AG09309 (cell line): ENCODE measurements at places on chromosomes 6 and 20.

GRCh38 chr20:35663516-35664465 is 909 bp downstream of the CPNE1 start:
- DNase-seq: no peak

DNA sequence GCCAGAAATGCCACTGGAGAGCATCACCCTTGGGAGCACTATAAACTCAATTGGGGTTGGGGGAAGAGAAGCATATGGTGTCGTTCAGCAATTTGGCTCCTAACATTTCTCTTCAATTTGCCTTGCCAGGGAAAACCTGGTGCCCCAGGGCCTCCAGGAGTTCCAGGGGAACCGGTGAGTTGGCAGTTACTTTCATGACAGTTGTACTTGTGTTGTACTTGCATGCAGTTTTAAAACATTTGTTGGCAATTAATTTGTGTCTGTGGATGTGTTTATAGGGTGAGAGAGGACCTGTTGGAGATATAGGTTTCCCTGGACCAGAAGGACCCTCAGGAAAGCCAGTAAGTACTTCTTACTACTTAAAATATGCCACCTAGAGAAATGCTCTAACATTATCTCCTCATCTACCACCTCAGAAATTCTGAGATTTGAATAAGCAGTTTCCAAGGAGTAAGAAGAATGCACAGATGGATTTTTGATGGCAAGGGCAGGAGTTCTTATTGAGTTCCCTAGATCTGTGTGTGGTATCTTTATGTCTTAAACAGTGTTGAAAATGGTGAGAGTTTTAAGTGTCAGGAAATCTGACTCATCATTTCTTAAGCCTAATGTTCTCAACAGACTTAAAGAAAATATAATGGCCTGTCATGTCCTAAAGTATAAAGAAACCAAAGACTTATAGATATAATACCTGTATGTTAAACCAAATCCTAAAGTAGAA is 122.5 kb downstream of the COL9A1 start:
- no peak for DNase-seq

DNA sequence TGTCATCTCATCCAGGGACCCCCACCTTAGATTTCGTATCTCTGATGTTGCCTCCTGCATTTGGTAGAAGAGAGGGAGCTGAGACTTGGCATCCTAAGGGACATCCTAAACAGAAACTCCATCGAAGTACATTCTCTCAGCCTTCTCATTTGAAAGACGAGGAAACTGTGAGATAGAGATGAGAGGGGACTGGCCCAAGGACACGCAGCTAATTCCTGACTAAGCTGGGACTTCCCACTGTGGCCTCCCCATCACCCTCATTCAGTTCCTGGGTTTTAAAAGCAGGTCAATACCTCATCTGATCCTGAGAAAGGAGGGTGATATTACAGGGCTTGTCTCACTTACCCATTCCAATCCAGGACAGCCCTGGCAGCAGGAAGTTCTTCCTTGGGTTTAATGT is 855 bp upstream of the WFDC5 start:
- DNase-seq: no peak

DNA sequence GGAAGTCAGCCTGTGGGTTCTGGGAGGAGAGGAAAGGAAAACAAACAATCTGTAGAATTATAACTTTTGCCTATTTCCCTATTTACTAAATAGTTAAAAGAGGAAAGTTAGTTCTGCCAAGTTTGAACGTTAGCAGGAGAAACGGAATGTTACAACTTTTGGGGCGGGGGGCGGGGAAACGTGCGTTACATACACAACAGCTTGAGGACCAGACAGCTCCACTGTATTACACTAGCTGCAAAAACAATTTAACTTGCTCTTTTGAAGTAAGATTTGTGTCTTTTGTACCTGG is 498 bp upstream of the PRDM1 start:
- DNase-seq: no peak

- peak; percentile 45 for DNase-seq
These were observed 159.9 kb downstream of the OR2B2 start for GRCh38 chr6:27752038-27752885.

DNA sequence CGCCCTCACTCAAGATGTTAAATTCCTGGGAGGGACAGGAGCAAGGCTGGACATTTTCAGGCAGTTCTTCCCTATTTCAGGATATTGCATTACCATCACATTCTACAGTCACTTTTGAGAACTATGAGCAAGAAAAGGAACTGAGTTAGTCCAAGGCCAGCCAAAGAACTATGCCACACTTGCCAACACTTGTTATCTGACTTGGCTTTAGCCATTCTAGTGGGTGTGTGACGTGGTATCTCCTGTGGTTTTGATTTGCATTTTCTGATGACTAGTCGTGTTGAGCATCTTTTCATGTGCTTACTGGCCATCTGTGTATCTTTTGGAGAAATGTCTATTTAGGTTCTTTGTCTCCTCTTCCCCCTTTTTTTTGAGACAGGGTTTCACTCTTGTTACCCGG is 12.0 kb downstream of the XRN2 start:
- peak; percentile 79 for DNase-seq

- no peak for DNase-seq
These were observed 185.2 kb upstream of the TAB2 start for GRCh38 chr6:149132336-149132735.

DNA sequence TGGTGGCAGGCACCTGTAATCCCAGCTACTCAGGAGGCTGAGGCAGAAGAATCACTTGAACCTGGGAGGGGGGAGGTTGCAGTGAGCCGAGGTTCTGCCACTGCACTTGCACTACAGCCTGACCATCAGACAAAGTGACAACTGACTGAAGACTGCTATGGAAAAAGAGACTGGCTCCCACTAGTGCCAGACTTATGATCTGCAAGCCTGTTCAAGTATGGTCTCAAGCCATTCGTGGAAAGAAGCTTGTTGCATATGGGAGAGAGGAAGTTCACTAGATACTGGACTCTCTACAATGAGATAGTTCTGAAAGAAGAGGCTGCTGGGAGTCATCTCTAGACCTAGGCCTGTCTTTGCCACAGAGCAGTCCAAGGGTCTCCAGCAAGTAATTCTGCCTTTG is 26.7 kb downstream of the MDN1 start:
- DNase-seq: peak; percentile 1

DNA sequence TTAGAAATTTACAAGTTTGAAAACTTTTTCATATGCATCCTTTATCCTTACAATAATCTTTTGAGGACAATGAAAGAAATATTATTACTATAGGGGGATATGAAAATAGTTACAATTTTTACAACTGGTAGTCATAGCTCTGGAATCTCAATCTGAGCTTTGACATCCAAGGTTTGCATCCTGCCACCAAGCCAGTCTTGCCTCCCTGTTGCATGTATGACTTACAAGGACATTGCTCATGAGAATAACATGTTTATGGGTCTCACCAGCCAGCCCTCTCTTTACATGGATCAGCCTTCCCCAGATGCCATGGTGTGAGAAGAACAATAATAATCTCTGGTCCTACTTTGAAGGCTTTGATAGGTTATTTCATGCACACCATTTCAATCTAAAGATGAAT is 67.5 kb downstream of the THEMIS start:
- no peak for DNase-seq

DNA sequence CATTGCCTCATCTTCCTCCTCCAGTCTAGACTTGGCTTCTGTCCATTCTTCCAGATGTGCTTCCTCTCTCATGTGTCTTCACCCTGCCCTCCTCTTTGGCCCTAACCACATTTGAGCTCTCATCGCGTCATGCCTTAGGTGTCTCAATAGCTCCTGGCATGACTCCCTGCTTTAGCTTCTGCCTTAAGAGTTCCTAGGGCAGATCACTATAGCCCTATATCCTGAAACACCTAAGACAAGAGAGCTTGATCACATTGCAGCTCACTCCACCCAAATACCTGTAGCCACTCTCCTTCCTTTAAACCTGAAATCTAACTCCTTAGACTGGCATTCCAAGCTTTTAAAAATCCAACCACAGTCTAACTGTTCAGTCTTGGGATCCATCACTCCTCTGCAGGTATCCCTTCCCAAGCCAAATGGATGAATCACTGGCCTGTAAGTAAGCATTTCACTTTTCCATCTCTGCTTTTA is 69.0 kb upstream of the STXBP5 start:
- DNase-seq: peak; percentile 92

DNA sequence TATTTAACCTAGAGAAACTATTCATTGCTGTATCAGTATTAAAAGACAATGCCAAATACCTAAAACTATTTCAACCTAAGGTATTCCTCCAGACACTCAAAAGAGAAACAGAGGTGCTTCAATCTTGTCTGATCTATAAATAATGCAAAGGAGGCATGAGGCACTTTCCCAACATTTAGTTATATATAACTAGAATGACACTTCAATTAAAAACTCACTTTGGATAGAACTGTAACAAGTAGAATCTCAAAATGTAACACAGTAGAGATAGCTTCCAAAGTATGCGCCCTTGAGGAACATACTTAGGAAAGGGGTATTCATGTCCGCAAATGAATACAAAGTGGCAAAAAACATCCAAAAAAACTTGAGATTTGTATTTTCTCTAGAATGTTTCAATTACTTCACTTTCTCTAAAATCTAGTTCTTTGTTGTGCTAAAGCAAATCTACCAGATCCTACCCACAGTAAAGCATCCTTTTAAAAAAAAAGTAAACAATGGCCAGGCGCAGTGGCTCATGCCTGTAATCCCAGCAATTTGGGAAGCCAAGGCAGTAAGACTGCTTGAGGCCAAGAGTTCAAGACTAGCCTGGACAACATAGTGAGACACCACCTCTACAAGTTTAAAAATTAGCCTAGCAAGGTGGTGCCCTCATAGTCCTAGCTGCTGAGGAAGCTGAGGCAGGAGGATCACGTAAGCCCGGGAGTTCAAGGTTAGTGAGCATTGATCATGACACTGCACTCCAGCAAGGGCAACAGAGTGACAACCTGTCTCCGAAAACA is 10.3 kb downstream of the SYNCRIP start:
- DNase-seq: no peak

- DNase-seq: no peak
These were observed 14.6 kb upstream of the CCR6 start for GRCh38 chr6:167108278-167108677.

DNA sequence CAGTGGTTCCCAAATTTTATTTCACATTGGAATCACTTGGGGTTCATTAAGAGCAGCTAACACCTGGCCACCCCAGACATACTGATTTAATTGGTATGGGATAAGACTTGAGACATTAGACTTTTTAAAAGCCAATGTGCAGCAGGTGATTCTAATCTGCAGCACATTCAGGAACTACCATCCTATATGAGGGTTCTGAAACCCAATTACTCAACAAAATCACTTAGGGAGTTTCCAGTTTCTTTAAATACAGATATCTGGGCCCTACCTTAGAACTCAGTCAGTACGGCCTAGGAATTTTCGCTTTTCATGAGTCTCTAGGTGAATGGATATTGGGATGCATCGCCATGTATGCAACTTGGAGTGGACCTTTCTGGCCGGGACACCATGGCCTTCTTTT is 24.0 kb upstream of the L3MBTL3 start:
- DNase-seq: no peak

DNA sequence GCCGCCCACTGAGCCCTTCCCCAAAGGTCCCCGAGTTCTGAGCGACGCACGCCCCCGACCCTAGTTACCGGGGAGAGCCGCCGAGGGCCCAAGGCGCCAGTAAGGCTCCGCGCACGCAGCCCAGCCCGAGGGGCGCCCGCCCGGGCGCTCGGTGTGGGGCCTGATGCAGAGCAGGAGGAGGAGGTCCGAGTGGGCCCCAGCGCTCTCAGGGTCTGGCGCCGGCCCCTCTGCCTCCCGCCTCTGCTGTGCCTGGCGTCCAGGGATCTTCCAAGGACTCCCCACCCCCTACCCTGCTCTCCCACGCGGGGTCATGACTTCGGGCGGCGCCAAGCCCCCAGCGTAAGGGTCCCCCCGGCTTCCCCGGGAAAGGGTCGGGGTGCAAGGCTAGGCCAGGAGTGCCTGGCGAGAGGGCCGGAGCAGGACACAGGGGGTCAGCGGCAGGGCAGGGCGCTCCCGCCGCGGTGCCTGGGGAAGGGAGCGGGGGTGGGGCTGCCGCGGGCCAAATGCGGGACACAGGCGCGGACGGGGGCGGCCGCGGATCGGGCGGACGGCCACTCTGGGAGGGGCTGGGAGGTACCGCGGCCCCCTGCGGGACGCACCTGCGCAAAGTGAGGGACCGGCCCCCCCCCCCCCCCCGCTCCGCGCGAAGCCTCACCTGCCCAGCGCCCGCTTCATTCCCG is 637 bp downstream of the ABHD12 start:
- DNase-seq: no peak

DNA sequence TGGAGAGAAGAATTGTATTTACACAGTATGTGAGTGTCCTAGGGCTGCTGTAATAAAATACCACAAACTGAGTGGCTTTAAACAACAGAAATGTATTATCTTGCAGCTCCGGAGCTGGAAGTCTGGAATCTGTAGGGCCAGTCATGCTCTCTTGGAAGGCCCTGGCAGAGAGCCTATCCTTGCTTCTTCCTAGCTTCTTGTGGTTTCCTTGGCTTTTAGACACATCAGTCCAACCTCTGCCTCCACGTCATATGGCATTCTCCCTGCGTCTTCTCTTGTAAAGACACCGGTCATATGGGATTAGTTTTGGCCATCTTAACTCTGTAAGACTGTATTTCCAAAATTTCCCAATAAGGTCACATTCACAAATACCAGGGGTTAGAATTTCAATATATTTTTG is 10.8 kb downstream of the FNDC1 start:
- peak; percentile 89 for DNase-seq

DNA sequence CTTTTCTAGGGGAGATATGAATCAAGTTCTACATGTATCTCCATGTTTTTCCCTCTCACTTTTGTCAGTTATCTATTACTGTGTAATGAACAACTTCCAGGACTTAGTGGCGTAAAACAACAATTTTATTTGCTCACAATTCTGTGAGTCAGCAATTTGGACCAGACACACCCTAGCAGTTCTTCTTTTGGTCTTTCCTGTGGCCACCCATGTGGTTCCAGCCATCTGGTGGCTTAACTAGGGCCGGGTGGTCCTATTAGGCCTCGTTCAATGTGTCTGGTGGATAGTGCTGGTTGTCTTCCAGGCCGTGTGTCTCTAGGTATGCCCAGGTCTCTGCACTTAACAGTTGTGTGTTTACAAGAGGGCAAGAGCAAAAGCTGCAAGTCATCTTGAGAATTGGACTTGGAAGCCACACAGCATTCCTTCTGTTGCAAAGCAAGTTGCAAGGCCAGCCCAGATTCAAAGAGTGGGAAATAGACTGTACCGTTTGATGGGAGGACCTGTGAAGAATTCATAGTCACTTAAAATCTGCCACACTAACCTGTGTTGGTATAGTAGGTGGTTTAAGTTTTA is 20.8 kb upstream of the SLC35D3 start:
- DNase-seq: no peak

- DNase-seq: no peak
These were observed 6.1 kb upstream of the ZNFX1 start for GRCh38 chr20:49283703-49284625.
